ENCODE measurements at places on chromosomes 4 and X.

- no peak for DNase-seq
Measured at GRCh38 chr4:40842318-40842717, 92.6 kb downstream of the NSUN7 start.

GRCh38 chrX:18887825-18888212 lies 96.1 kb downstream of the PHKA2 start:
- no peak for DNase-seq

- no peak for DNase-seq
Measured at GRCh38 chr4:88788424-88788823, 90.8 kb upstream of the NAP1L5 start.

DNA sequence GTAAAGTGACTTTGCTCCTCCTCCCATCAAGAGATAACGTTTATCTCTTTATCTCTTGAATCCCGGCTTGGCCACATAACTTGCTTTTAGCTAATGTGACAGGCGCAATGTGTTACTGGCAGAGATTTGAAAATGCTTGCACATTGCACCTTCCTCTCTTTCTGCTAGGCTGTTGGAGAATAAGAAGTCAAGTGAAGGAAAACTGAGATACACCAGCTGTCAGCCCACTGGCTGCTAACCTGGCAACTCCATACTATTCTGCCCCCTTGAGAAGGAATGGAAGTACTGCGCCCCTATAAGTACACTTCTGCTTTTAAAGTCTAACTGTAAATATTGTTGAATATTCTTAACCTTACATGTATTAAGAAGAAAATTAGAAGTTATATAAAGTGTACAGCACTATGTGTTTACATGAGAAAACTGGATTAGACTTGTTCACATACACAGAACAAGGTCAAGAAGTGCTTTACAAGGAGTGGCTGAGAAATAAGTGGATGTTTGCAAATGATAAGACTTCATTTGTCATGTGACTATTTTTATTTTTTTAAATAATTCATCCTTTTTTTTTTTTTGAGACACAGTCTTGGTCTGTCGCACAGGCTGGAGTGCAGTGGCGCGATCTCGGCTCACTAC lies 424.5 kb upstream of the CTSO start:
- no peak for DNase-seq

GRCh38 chr4:87805971-87806370 lies 6.6 kb downstream of the IBSP start:
- no peak for DNase-seq

- DNase-seq = no peak
Measured at GRCh38 chrX:22296871-22297270, 24.2 kb downstream of the CBLL2 start.
